ENCODE measurements at places on chromosomes 6 and 20.

DNA sequence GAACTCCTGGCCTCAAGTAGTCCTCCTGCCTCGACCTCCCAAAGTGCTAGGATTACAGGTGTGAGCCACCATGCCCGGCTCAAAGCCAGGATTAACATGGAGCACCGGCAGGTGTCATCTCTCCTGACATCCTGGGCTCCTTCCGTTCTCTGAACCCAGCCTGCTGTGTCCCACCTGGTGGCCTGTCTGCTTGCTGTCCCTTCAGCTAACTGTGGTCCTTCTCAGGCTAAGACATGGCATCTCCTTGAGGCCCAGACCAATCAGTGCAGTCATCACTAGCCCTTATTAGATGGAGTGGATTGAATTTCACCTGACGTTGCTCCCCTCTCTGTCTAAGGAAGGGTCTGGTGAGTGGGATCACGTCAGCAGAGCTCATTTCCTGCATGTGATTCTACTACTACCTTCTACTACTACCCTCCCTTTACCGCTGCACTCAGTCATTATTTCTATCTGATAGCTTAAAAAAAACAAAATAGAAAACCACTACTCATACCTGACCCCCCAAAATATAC is 28.0 kb upstream of the SYNJ2 start:
- no peak for DNase-seq

DNA sequence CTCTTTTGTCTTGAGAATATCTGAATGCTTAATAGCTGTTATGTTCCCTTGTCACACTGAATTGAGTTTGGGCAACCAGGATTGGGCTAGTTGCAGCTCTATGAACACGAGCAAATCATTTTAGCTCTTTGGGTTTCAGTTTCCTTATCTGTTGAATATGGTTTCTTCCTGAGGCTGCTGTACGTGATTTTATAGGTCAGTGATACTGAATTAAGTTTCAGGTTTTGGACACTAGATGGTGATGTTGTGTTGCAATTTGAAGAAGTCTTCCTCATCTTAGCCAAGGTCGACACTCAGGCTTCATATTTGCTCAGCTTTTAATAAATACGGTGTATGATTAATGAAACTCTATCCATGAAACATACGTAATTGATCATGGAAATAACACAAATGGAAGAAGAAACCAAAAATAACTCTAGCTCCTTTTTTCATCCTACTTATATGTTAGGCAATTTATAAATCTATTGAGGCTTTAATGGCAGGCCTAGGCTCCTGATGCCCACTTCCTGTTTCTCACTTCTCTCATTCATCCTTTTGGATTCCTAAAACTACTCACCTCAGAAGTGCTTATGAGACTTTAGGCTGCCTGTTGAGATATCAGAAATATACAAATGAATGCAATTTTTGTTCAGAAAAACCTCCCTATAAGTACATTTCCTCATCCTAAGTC is 354.1 kb upstream of the MAP3K7 start:
- no peak for DNase-seq

GRCh38 chr20:49542514-49542991 is 25.4 kb downstream of the PTGIS start:
- DNase-seq: no peak

GRCh38 chr6:154806804-154807203 is 73.6 kb downstream of the SCAF8 start:
- no peak for DNase-seq

DNA sequence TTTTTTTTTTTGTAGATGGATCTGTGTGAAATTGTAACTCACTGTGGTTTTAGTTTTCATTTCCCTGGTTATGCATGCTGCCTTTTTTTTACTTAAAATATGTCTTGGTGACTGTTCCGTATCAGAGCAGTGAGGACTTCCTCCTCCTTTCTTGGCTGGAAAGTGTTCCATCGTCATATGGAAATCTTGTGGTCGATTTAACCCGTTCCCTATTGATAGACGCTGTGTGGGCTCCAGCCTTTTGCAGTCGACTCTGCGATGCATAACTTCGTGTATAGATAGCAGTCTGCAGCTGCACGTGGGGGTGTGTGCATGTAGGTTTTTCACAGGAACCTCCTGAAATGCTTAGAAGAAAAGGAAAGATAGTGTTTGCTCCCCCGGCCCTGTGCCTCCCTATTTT is 28.1 kb upstream of the PNPLA1 start:
- no peak for DNase-seq

DNA sequence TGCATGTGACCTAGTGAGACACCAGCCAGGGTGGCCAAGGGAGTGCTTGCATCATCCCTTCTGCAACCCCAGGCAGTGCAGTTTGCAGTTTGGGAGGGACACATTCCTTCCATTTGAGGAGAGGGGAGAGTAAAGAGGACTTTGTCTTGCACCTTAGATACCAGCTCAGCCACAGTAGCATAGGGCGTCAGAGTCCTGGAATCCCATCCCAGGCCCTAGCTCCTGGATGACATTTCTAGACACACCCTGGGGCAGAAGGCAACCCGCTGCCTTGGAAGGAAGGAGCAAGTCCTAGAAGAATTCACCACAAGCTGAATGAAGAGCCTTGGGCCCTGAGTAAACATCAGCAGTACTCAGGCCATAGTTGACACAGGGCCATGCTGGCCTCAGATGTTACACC is 680.4 kb upstream of the IMPG1 start:
- no peak for DNase-seq

- DNase-seq: no peak
Measured at GRCh38 chr6:64602993-64603392, 967.4 kb downstream of the PHF3 start.

DNA sequence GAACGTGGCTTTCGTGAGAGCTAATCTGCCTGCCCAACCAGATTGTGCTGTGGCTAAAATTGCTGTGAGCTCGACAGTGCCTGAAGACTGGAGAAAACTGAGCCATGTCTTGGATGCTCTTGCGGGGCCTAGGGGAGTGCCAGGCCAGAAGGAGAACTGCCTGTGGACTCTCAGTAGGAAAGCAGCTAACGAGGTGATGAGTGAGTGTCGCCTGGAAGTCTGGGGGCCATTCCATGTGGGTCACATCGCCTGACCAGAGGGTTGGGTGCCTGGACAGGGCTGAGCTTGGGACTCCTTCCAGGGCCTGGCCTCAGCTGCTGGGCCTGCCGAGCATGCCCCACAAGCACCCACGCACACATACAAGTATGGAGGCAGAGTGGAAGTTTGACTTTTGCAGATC is 166.5 kb downstream of the VEGFA start:
- DNase-seq: no peak

DNA sequence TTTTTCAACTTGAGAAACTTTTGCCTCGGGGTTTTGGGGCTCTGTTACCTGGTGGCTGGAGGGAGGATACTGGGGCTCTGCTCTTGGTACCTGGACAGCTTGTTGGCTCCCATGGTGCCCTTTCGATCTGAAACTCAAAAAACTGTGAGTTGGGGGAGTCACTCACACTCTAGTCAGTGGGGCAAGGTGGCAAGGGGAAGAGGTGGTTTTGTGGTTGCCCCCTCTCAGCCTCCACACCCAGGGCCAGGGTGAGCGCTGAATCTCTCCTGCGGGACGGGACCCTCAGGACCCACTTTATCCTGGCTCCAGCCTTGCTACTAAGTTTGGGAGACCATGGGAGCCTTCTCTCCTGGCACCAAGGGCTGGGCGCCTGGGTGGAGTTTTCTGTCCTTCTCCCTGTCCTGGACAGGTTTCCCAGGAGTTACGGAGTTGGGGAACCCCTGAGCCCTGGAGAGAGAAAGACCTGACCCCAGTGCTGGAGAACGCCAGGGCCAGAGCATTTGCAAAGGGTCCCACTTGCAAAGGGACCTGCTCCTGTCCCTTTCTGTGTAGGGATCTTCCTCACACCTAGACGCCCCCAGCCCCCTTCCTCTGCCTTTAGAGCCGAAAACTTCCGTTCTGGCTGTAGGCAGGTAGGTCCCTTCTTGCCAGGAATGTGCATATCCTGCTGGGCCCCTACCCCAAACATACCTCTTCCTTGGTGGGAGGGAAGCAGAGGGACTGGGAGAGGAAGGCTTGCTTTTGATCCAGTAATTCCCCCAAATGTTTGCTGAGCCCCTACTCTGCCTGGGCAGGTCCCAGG is 2.9 kb downstream of the FOXP4 start:
- DNase-seq: no peak

DNA sequence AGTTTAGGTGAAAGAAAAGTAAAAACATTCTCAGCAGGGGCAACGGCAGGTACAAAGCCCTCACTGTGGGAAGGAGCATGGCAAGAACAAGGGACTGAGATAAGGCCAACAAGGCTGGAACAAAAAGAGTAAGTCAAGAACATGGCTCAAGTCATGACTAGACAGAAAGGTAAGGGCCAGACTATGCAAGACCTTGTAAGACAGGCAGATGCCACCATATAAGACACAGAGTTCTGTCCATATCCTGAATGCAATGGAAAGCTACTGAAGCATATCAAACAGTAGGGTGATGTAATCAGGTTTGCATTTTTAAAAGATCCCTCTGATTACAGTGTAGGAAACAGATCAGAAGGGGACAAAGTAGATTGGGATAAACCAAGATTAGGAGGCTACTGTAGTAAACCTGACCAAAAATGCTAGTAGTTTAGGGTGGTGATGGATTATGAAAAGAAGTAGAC is 5.5 kb downstream of the REV3L start:
- DNase-seq: no peak

All from stimulated activated CD4-positive, alpha-beta T cell treated with anti-CD3 and anti-CD28 coated beads, Interleukin-1b, Interleukin-23, amount 100 ng/mL, for 1 hour (primary cell).